ENCODE measurements at places on chromosomes 12 and 14.

DNA sequence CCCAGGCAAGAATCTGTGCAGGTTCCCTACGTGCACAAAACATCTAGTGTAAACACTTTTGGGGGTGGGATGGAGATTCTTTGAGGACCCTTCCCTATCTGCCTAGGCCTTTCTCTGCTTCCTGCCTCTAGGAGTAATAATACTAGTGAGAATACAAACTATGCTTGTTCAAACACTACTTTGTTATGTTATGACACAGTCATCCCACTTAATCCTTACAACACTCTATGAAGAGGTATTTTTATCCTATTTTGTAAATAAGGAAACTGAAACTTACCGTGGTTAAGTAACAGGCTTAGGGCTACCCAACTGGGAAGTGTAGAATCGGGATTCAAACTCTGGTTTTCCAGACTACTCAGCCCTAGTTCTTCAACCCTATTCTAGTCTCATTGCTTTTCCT lies 96.5 kb downstream of the KCNA5 start:
- no peak for DNase-seq

- no peak for DNase-seq
These were observed 162.1 kb upstream of the IFNG-AS1 start for GRCh38 chr12:67826946-67827720.

- no peak for DNase-seq
These were observed 38.1 kb downstream of the ETV6 start for GRCh38 chr12:11687528-11687927.

DNA sequence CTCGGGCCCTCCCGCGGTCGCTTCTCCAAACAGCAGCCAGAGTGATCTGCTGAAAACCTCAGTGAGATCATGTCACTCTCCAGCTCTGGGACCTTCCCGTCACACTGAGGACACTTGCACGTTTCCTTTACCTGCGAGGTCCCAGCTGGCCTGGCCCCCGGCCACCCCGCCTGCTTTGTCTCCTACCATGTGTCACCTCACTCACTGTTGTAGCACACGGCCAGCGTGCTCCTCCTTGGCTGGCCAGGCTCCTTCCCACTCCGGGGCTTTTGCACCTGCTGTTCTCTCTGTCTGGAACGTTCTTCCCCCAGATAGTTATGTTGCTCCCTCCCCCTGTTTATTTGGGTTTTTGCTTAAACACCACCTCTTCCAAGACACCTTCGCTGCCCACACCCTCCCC lies 199.0 kb downstream of the TSPAN9 start:
- DNase-seq: no peak

GRCh38 chr12:42546709-42547108 lies 42.8 kb downstream of the PRICKLE1 start:
- no peak for DNase-seq

DNA sequence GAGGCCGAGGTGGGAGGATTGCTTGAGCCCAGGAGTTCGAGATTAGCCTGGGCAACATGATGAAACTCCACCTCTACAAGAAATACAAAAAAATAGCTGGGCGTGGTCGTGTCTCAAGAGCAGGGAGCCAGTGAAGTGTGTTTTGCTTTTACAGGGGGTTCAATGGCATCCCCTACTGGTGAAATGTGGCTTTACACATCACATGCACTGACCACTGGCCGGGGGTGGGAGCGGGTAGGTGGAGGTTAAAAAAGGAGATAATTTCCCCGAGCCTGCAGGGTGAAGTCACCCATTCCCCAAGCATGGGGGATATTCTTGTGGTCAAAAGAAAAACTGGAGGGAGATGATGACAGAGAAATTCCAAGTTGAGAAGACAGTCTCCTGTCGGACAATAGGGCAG lies 63.6 kb upstream of the PWP1 start:
- no peak for DNase-seq
